ENCODE measurements at places on chromosomes 12 and 14.
A peak's percentile ranks its signal among the peaks of the same experiment; 100 is the strongest.

- no peak for DNase-seq
Observed at GRCh38 chr14:56224691-56225681, 106.8 kb downstream of the PELI2 start.

- no peak for DNase-seq
Observed at GRCh38 chr12:49980501-49981349, 8.0 kb downstream of the AQP6 start.

- no peak for DNase-seq
Observed at GRCh38 chr14:81953419-81953818, 419.8 kb upstream of the SEL1L start.

DNA sequence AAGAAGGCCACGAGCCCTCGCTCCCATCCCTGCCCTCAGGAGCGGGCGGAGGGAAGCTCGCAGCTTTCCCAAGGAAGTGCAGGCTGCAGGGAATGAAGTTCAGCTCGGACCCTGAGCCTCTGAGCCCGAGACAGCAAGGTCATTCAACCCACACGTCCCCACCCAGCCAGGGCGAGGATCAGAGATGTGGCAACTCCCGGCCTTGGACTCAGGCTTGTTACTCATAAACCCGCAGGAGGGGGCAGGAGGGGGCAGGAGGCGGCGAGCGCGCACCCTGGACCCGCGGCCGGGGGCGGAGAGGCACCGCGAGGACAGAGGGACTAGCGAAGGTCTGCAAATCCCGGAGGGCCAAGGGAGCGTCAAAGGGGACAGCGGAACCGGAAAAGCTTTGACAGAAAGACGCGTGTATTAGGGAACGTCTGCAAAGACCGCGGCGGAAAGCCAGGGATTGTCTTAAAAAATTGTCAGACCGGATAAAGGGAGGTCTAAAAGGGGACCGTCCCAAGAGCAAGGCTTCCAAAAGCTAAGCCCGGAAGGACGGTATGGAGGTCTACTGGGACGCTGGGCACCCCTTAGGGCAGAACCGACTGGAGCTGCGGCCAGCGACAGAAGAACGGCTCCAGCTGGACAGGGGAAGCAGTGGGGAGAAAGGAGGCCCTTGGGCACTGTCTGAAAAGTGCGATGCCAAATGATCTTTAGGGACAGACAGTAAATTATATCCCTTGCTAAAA lies 611 bp upstream of the DCAF11 start:
- peak; percentile 59 for DNase-seq

GRCh38 chr12:132824053-132824452 lies 4.6 kb downstream of the GOLGA3 start:
- DNase-seq = no peak

DNA sequence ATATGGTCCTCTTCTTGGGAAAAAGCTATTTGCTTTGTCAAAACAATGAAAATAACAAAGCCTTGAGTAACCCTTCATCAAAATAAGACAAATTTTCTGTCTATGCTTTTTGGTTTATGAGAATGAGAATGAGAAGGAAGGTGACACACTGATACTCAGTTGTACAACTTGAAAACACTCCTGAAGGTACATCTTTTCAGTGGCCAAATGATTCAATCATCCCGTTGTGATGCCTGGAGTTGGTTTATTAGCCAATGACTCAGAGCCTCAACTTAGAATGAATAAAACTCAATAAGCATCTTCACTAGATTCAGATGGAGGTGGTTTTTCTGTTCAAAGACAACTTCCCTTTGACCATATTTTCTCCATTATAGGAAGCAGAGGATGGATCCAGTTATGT lies 7.8 kb upstream of the CALM1 start:
- DNase-seq = no peak

GRCh38 chr12:3820122-3820521 lies 53.1 kb downstream of the PARP11 start:
- no peak for DNase-seq

- DNase-seq = no peak
Observed at GRCh38 chr14:25116607-25117006, 66.7 kb upstream of the STXBP6 start.

- no peak for DNase-seq
Observed at GRCh38 chr14:42112108-42112507, 505.4 kb downstream of the LRFN5 start.

DNA sequence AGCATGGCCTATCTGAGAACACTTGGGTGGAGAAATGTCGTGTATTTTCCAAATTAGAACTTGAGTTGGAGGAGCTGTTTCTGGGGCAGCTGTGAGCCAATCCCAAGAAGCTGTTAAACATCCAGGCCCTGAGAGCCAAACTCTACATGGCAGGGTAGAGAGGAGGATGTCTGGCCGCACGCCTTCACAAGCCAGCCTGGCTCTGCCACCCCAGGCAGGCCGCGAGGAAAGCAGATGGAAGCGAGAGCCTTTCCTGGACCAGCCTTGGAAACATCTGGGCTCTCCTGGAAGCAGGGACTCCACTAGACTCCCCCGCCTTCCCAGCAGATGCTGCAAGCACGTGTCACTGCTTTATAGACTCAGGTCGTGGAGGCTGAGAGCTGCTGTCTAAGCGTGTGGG lies 312.8 kb upstream of the FKBP4 start:
- DNase-seq = no peak

DNA sequence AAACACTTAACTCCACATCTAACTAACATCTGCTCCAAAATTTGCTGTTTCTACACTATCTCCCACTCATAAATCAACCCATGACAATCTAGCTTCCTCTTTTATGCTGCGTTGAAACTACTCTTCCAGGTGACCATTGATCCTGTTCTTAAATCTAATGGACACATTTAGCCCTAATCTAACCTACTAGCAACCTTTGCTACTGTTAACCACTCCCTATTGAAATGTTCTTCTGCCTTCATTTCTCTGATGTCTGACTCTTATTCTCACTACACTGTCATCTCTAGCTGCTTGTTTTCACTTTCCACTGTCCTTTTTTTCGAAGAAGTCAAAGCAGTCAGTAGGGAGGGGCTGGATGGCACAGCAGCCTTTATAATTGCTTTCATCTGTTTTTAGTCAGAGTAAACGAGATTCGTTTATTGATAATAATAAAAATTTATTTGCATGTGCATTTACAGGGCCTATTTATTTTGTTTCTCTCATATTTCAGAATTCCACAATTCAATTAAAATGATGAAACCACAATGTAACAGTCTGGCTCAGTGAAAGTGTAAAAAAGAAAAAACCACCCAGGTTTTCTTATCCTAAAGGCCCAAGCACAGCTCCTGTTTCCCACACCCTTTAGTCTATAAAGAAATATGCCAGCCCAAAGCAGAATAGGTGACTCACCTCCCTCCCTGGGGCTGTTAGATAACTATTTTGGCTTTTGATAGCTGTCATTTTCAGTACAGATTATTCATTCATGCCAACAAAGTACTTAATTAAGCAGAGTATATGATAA lies 44.9 kb downstream of the ATP2B1 start:
- DNase-seq = no peak

DNA sequence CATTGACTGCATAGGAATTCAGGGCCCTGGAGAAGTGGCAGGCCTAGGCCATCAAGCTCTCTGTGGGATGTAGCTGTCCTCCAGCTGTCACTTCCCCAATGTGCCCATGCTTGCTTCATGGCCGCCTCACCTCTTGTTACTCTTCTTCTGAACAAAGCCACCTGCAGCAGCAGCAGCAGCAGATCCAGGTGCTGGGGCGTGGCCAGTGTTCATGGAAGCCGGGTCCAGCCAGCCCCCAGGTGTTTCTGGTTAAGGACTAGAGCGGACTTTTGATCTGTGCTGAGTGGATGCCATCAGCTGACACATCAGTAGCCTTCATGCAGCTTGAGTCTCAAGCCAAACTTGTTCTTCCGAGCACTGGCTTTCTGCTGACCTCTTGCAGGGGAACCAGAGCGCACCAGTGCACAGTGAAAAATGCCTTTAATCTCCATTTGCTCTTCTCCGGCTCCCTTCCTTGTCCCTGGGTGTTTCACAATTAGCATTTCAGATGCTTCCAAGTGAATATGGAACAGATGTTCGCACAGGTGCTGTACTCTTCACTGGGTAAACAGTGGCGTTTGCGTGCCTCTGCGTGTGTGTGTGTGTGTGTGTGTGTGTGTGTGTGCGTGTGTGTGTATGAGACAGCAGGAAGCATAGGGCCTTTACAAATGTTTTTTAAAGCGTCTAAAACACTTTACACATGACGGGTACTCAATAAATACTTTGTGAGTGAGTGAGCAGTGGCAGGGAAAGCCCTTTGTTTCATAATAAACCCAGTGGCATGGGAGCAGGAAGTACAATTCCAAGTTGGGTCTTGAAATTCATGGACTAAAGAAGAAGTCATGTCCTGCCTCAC lies 20.1 kb downstream of the TPCN1 start:
- DNase-seq = peak; percentile 84

DNA sequence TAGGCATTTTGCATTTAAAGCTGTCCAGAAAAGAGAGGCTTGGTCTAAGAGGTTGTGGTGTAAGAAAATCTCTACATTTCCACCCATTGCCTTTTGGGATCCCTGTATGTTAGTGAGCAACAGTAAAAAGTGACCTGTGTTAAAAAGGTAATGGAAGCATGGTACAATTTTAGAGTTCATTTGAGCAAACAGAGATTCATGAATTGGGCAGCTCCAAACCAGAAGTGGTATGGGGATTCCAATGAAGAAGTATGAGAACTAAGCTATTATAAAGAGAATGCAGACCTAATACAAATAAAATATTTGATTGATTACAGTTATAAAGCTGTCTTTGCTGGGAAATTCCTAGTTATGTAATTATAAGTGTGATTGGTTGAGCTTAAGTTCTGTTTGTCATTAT lies 907.0 kb downstream of the DIO2 start:
- DNase-seq = no peak

- DNase-seq = peak; percentile 41
Observed at GRCh38 chr14:90301668-90302090, 30.1 kb downstream of the NRDE2 start.

GRCh38 chr14:75340921-75341320 lies 62.3 kb downstream of the FOS start:
- DNase-seq = no peak

- peak; percentile 41 for DNase-seq
Observed at GRCh38 chr14:64438181-64438841, 27.0 kb upstream of the AKAP5 start.

GRCh38 chr12:2386566-2386965 lies 333.8 kb downstream of the CACNA1C start:
- DNase-seq = no peak

- no peak for DNase-seq
Observed at GRCh38 chr14:83470466-83470865, 1936.8 kb upstream of the SEL1L start.

DNA sequence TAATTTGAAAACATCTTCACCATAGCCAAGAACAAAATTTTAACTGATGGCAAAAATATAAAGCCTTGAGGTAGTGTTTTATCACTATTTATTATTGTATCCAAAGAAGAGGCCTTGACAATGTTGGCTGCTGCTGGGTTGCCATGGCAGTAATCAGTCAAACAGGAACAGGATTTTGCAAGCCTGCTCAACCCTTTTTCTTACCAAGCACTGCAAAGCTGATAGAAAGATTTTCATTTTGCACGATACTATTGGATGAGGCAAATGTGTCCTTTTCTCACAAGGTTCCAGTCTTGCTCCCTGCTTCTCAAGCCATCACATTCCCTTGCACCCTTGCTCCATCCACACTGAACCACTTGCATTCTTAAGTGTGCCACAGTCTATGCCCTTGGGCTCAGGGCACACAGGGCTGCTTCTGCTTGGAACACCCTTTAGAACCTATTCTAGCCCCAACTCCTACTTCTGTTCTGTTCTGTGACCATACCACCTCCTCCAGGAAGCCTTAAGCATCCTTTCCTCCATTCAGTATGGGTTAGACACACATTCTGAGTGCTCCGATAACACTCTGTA lies 76.5 kb upstream of the AMIGO2 start:
- DNase-seq = no peak

DNA sequence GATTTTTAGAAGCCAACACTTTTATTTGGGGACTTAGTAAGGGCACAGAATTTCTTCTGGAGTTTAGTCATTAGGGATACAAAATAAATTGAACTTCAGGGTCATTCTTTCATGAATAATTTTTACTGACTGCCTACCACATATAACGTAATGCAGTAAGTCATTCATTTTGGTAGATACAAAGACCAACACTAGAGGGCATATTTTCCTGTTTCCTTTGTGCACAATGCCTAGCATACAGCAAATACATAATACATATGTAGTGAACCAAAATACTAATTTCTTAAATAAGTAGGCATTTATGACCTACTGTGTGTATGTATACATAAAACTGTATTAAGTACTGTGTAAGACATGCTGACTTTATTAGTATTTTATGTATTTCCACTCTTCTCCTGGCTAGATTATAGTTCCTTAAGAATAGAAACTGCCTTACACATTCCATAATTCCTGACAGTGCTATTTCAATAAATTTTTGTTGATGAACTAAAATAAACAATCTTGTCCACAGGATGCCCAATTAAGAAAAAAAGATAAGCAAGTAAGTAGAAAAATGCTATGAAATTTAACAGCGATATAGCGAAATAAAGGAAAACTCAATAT lies 47.9 kb downstream of the PPP1R12A start:
- DNase-seq = peak; percentile 11
